ENCODE measurements at places on chromosomes 2 and 18.

- no peaks in the 10 kb centered on the region for H3K27me3 ChIP-seq
- H3K4me1 ChIP-seq = no peaks in the 10 kb centered on the region
- no peak for DNase-seq
- H3K27ac ChIP-seq = no peak overlapping the region
- no peaks in the 10 kb centered on the region for H3K36me3 ChIP-seq
Observed at GRCh38 chr2:145807968-145808367, 1288.0 kb upstream of the ZEB2 start.

- peaks cover 36% of the 10 kb centered on the region for H3K4me1 ChIP-seq
- H3K4me3 ChIP-seq = peak overlapping the region; percentile 76
- H3K27me3 ChIP-seq = peaks cover 25% of the 10 kb centered on the region
- peak overlapping the region; percentile 90 for H3K27ac ChIP-seq
- H3K36me3 ChIP-seq = no peaks in the 10 kb centered on the region
- DNase-seq = peak; percentile 77
Observed at GRCh38 chr18:22170421-22171257, 1.2 kb downstream of the GATA6 start.

DNA sequence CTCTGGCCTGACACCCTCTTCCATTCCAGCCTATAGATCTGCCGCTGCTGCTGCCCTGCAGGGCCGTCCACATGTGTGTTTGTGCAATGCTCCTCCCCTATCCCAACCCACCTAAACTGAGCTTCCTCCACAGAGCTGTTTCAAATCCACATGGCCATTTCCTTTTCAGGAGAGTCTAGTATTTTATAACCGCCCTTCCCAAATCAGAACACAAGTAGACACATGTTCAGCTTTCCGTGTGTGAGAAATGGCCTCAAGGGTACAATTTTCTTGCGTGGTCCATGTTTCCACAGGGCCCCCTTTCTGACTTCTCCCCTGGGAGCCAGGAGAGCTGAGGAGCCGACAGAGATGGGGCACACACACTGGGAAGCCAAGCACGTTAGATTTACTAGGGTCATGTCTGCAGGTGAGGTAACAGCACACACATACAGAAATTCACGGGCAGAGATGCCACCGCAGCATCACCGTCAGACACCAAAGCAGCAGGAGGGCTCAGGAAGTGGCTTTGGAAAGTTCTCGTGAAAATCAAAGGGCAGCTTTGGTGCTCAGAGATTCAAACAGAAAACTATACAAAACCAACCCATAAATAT, 102.9 kb upstream of the TGFA start:
- H3K4me1 ChIP-seq = no peaks in the 10 kb centered on the region
- H3K36me3 ChIP-seq = no peaks in the 10 kb centered on the region
- no peak overlapping the region for H3K4me3 ChIP-seq
- DNase-seq = no peak
- H3K27me3 ChIP-seq = peaks cover 20% of the 10 kb centered on the region
- H3K27ac ChIP-seq = no peak overlapping the region

GRCh38 chr2:200356857-200357384, 50.4 kb downstream of the SPATS2L start:
- peaks cover 43% of the 10 kb centered on the region for H3K4me1 ChIP-seq
- DNase-seq = no peak
- H3K36me3 ChIP-seq = no peaks in the 10 kb centered on the region
- H3K4me3 ChIP-seq = no peak overlapping the region
- H3K27ac ChIP-seq = peak overlapping the region; percentile 25

DNA sequence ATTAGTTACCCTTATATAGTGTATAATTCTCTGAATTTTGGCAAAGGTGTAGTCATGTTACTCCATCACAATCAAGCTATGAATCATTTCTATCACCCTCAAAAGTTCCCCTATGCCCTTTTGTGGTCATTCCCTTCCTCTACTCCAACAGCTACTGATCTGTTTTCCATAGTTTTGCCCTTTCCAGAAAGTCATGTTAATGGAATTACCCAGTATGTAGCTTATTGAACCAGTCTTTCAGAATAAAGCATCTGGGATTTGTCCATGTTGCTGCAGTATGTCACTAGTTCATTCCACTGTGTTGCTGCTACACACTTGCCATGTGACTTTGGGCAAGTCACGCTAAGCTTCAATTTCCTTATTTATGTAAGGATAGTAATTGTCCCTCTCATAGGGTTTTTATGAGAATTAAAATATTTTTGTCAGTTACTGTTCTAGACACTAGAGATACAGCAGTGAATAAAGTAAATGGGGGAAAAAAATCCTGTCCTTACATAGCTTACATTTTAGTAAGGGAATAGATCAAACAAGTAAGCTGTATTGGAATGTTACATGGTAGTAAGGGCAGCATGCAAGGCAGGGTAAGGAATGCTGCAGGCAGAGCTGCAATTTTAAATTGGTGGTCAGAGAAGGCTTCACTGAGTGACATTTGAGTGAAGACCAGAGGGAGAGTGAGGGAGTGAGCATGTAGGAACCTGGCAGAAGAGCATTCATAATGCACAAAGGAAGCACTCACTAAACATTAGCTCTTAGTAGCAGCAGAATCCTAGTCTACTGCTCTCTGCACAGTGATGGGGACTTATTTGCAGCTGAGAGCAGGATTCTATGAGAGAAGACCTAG, 80.3 kb upstream of the TSPYL6 start:
- no peaks in the 10 kb centered on the region for H3K27me3 ChIP-seq
- H3K27ac ChIP-seq = no peak overlapping the region
- peaks cover 13% of the 10 kb centered on the region for H3K4me1 ChIP-seq
- no peak overlapping the region for H3K4me3 ChIP-seq

GRCh38 chr2:144162652-144163051, 357.3 kb downstream of the ZEB2 start:
- no peaks in the 10 kb centered on the region for H3K4me1 ChIP-seq
- no peaks in the 10 kb centered on the region for H3K27me3 ChIP-seq
- no peaks in the 10 kb centered on the region for H3K36me3 ChIP-seq

GRCh38 chr2:56248965-56249742, 65.4 kb downstream of the CCDC85A start:
- no peaks in the 10 kb centered on the region for H3K4me1 ChIP-seq
- no peak overlapping the region for H3K4me3 ChIP-seq
- H3K27ac ChIP-seq = no peak overlapping the region
- H3K27me3 ChIP-seq = no peaks in the 10 kb centered on the region

DNA sequence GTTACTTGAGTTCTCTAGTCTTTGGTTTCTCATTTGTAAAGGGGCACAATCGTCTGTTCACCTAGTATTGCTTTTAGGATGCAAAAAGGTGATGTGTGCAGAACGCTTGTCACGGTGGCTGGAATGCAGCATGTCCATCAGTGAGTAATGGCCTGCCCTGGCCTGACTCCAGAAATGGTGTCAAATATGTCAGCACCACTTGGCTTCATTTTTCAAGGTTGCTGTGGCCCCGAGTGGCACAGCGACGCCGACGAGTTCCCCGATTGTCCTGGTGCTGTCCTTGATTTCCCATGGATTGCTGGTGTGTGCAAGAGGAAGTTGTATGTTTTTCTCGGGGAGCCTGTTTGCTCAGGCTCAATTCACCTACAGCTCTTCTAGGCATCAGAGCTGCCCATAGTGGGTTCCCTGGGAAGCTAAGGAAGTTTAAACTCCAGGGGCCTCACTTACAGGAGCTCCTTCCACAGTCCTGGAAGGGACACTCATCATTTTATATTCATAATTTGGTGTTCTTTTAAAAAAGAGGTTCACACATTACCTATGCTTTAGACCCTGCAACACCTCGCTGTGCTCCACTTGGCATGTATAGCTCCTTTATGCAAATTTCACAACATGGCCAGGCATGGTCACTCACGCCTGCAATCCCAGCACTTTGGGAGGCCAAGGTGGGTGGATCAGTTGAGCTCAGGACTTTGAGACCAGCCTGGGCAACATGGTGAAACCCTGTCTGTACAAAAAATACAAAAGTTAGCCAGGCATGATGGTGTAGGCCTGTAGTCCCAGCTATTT, 25.6 kb upstream of the ZNF407 start:
- H3K4me3 ChIP-seq = no peak overlapping the region
- H3K27ac ChIP-seq = no peak overlapping the region
- no peaks in the 10 kb centered on the region for H3K36me3 ChIP-seq

- peak overlapping the region; percentile 23 for H3K27ac ChIP-seq
- H3K27me3 ChIP-seq = no peaks in the 10 kb centered on the region
- DNase-seq = peak; percentile 47
- H3K4me1 ChIP-seq = no peaks in the 10 kb centered on the region
- no peaks in the 10 kb centered on the region for H3K36me3 ChIP-seq
Observed at GRCh38 chr2:235678712-235679111, 184.9 kb downstream of the AGAP1 start.

GRCh38 chr2:189424961-189425360, 16.3 kb upstream of the WDR75 start:
- H3K36me3 ChIP-seq = no peaks in the 10 kb centered on the region
- DNase-seq = no peak
- H3K4me1 ChIP-seq = no peaks in the 10 kb centered on the region
- no peak overlapping the region for H3K27ac ChIP-seq

DNA sequence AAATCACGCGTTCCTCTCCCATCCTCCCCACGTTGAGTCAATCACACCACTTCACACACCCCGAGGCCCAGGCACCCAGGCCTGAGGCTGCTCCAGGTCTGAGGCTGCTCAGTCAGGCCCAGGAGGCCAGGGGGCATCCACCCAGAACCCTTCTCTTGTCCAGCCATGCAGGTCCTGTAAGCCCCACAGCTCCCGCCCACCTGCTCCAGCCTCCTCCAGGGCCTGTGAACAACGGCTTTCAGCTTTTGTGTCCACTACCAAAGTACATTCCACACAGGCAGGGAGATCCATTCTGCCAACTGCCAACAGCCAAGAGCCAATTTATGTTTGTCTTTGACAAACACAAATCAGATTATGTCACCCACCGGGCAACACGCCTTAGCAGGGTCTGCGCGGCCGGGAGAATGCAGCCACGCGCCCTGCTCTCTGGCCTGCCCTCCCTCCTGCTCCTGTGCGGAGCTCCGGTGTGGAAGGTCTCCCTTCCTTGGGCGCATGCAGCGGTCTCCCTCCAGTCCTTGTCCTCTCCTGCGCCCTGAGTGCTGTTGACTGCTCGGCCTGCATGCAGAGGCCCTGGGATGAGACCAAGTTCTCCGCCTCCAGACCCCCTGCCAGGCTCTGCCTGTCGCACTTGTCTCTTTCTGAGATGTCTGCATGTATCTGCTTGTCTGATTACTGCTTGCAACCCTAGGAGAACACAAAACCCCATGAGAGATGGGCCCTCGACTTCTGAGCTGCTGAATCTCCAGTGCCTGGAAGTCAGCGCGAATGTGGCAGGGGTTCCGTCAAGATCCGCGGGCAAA, 146.6 kb downstream of the ZNF516 start:
- no peaks in the 10 kb centered on the region for H3K36me3 ChIP-seq
- no peaks in the 10 kb centered on the region for H3K27me3 ChIP-seq
- H3K4me1 ChIP-seq = peaks cover 26% of the 10 kb centered on the region

- no peaks in the 10 kb centered on the region for H3K36me3 ChIP-seq
- H3K4me3 ChIP-seq = no peak overlapping the region
- peak overlapping the region; percentile 68 for H3K27ac ChIP-seq
- peaks cover 43% of the 10 kb centered on the region for H3K4me1 ChIP-seq
- no peaks in the 10 kb centered on the region for H3K27me3 ChIP-seq
Observed at GRCh38 chr2:20596193-20596972, 54.5 kb downstream of the HS1BP3 start.

DNA sequence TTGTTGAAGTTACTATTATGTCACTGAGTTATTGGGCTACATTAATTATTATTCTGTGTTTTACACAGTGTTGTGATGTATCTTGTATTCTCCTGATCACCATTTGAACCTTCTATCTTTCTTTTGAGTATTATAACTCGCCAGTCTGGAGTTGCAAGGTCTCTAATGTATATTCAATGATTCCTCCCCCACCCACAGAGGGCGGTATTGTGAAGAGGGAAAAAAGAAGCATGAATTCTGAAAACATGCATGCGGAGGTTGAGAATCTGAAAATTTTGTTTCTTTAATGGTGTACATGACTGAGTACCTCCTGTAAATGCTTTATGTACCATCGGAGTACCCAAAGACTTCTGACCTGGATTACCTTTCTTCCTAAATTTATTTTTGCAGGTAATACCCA, 266.6 kb downstream of the NR4A2 start:
- no peak for DNase-seq
- no peaks in the 10 kb centered on the region for H3K4me1 ChIP-seq
- H3K27ac ChIP-seq = no peak overlapping the region
- no peak overlapping the region for H3K4me3 ChIP-seq

DNA sequence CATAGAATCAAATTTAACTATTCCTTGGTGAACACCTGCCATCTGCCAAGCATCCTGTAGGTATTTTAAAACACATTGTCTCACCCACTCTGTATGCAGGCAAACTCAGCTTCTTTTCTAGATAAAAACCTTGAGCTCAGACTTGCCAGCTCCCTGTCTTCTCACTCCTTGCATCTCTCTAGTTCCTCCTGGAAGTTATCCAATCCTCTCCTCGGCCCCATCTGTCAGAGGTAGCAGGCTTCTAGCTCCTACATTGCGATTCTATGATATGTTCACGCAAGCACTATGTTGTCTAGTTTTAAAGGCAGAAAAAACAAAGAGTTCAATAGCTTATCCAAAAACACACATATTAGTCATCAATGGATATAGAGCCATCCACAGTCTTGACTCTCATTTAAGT, 67.0 kb upstream of the APCDD1 start:
- no peaks in the 10 kb centered on the region for H3K36me3 ChIP-seq
- no peaks in the 10 kb centered on the region for H3K27me3 ChIP-seq
- no peaks in the 10 kb centered on the region for H3K4me1 ChIP-seq

- H3K27ac ChIP-seq = no peak overlapping the region
- no peak overlapping the region for H3K4me3 ChIP-seq
- peak; percentile 2 for DNase-seq
- H3K27me3 ChIP-seq = no peaks in the 10 kb centered on the region
Observed at GRCh38 chr2:26442301-26442700, 35.6 kb downstream of the OTOF start.

DNA sequence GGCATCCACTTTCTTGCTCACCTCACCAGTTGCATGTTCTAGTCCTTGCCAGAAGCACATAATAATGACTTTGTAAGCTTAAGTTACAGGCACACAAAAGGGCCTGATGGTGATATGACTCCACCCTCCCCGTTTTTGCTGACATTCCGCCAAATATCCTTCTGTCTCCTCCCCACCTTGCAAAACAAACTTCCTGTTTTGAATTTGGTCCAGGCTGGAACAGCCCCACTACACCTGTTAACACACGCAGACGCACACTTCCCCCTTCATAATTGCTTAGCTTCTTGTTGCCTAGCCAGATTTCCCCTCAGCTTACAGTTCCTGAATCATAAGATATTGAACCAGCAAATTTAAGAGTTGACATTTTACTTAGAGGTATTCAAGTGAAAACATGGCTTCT, at the start of gene MGAT5:
Gene MGAT5 (plus strand): TSS at position 269 of the 400 bp plus-strand sequence. CDS start 332 bp downstream, outside the sequence.
- no peaks in the 10 kb centered on the region for H3K4me1 ChIP-seq
- no peaks in the 10 kb centered on the region for H3K27me3 ChIP-seq
- no peak within 1 kb of the TSS for H3K27ac ChIP-seq
- H3K4me3 ChIP-seq = no peak within 1 kb of the TSS

GRCh38 chr18:33901894-33902512, 322.7 kb downstream of the NOL4 start:
- no peak for DNase-seq
- no peak overlapping the region for H3K27ac ChIP-seq
- H3K36me3 ChIP-seq = no peaks in the 10 kb centered on the region
- no peaks in the 10 kb centered on the region for H3K27me3 ChIP-seq

GRCh38 chr2:104864280-104865095, 10.6 kb downstream of the POU3F3 start:
- H3K4me3 ChIP-seq = no peak overlapping the region
- no peaks in the 10 kb centered on the region for H3K36me3 ChIP-seq
- H3K27me3 ChIP-seq = peaks cover 69% of the 10 kb centered on the region
- peaks cover 11% of the 10 kb centered on the region for H3K4me1 ChIP-seq

- H3K27me3 ChIP-seq = no peaks in the 10 kb centered on the region
- no peak overlapping the region for H3K4me3 ChIP-seq
- H3K27ac ChIP-seq = no peak overlapping the region
- H3K4me1 ChIP-seq = no peaks in the 10 kb centered on the region
- H3K36me3 ChIP-seq = peaks cover 3% of the 10 kb centered on the region
- DNase-seq = no peak
Observed at GRCh38 chr18:57595347-57595746, 8.8 kb upstream of the FECH start.

Measured in sigmoid colon (tissue), 7 donors.